H1 (cell line): ENCODE measurements at places on chromosomes 13 and 19.
A peak's percentile ranks its signal among the peaks of the same experiment; 100 is the strongest.

- peak; percentile 47 for DNase-seq
Observed at GRCh38 chr19:51702103-51702824, 9.1 kb downstream of the SPACA6 start.

- no peak for DNase-seq
Observed at GRCh38 chr19:7393459-7393858, 44.7 kb downstream of the ARHGEF18 start.

- DNase-seq: no peak
Observed at GRCh38 chr13:55359067-55359466, 1781.7 kb upstream of the PRR20A start.

DNA sequence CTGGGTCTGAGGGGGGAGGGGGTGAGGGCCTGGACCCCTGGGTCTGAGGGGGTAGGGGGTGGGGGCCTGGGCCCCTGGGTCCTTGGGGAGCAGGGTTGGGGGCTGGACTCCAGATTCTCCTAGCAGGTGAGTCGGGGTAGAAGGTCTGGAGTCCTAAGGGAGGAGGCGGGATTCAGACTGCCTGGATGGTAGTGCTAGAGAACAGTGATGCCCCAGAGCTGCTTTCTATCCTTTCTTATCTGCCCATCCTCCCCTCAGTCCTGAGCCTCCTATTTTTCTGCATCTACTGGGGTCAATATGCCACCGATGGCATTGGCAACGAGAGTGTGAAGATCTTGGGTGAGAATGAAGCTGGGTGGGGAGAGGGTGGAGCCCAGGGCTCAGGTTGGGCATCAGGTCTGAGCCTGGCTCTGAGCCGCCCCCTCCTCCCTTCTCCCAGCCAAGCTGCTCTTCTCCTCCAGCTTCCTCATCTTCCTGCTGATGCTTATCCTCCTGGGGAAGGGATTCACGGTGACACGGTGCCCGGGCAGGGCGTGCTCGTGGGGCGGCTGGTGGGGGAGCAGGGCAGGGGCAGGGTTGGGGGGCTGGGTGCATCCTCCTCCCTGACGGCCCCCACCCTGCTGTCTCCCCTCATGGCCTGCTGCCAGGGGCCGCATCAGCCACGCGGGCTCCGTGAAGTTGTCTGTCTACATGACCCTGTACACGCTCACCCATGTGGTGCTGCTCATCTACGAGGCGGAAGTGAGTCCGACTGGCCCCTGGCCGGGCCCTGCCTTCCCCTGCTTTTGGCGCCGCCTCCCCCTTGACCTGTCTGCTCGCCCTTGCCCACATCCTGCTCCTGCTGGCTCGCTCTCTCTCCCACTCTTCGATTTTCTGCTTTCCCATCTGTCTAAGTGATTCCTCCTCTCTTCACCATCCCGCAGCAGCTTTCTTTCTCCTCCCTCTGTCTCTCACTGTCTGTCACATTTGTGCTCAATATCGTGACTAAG, 3.4 kb downstream of the TMEM145 start:
- no peak for DNase-seq

GRCh38 chr13:106385654-106386053, 149.8 kb downstream of the EFNB2 start:
- no peak for DNase-seq

DNA sequence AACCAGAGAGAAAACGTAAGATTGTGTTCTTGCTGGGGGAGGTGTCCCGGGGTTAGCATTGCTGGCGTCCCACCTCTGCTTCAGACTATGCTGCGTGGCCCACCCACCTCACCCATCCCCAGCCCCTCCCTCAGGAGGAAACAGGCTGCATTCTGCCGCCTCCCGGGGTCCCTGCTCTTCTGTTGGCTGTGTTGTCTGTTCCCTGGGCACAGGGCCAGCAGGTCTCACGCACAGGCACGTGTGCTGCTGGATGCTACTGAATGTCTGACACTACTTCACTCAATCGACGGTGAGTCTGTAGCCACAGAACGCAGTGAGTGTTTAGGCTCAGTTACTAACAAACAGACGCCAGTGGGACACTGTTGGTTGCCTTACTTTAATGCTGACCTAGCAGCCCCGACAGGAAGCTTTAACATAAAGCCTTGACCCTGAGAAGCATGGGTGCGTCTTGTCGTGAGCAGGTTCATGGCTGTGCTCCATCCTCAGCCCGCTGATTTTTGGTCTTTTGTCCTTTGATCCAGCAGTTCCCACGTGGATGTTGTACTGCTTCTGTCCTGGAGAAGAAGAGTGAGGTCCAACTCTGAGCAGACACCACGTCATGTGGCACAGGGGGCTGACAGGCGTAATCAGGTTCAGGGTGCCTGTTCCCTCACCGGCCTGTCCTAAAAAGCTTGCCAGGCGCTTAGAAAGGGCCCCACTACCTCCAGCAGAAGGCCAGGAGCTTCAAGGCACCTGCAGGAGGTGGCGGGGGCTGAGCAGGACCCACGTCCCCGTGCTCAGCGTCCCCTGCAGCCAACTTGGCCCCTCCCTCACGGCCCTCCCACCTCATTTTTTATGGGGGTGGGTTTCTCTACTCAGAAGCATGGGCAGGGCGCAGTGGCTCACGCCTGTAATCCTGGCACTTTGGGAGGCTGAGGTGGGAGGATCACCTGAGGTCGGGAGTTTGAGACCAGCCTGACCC, 26.0 kb downstream of the NAXD start:
- DNase-seq: no peak

- DNase-seq: no peak
Observed at GRCh38 chr19:46825731-46826055, 25.0 kb downstream of the AP2S1 start.
